DMS153 (cell line): ENCODE measurements at places on chromosomes 2 and 18.

DNA sequence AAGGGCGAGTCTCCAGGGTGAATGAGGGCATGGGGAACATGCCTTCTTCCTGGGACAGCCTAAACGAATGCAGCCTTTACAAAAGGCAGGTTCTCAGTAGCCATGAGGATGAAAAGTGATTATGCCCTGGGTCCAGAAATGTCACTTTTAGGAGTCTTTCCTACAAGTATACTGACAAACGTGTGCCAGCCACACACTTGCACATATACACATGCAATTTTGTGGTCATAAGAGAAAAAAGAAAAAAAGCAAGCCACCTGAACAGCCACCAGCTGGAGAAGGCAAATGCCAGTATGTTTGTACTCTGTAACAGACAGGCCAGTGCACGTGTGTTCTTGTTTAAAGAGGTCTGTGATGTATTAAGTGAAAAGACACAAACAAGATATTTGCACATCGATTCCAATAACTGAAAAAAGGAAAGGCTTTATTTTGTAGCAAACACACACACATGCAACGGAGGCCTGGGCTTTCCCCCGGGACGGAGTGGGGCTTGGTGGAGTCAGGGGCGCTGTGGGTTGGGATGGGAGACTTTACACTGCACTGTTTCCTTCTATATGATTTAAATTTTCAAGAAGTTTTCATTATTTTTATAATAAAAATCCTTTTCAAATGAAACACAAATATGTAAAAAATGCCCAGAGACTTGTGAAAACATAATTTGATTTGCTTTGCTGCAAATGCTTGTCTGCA is 108.4 kb downstream of the FAM210A start:
- no peak for DNase-seq

DNA sequence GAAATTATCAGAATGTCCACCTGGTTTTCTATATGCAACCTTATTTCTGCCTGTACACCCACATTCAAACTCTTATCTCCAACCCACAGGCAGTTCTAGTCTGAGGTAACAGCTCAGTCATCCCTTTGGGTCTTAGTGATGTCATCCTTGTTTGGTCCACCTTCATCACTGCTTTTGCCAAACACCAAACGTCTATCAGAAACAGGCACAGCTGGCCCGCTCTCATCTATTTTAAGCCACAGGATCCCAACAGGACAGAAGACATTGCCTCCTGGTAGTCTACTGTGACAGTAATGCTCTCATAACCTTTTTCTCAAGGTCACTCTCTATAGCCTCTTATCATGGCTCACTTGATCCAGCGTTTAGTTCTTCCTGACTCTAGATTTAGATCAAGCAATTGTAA is 99.0 kb upstream of the CHAC2 start:
- DNase-seq, result no peak

DNA sequence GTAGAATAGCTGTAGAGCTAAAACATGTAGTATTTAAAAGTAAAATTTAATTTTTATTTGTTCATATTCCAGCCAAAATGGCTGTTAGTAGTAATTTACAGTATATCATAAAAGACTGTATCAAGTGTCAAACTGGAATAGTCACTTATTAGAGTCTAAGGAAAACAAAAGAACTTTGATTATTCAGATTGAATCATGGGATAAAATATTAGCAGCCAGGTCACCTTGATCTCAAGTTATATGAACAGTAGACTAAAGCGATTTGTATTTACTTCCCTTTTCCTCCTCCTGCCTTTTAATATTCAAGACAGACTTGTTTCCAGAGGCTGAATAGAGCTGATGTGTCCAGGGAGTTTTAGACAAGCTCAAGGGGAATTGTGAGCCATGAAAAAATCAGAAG is 54.4 kb downstream of the PMAIP1 start:
- no peak for DNase-seq

DNA sequence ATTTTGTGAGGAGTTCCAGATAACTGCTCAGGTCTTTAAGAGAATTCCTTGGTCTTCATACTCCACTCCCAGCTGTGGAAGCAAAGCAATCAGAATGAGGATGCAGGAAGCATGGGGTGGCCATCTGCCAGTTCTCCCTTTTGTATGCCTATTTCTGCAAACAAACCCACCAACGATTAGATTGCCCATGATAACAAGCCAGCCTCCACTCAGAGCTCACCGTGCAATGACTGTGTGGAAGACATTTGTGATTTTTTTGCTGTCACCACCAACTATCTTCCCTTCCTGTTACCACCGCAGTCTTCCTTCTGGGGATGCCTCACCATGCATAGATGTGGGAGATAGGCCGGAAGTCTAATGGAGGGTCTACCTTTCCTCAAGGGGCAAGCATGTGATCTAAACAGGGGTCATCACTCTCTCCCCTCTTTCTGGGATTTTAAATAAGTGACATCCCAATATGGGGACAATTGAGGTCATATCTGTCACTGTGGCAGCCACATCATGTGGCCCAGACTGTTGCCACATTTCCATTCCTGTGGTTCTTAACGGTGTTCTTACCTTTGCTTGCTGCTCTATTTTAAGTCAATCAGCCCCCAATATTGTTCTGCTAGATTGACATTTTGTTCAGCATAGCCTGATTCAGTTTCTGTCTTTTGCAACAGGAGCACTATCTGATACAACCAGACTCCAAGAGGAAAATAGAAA is 4.4 kb downstream of the AFF3 start:
- no peak for DNase-seq

GRCh38 chr2:7899241-7899640 is 782.6 kb upstream of the ID2 start:
- peak; percentile 17 for DNase-seq

GRCh38 chr2:207413376-207413907 is 116.3 kb upstream of the CREB1 start:
- DNase-seq, result no peak

GRCh38 chr2:238561230-238561629 is 134.5 kb downstream of the ASB1 start:
- DNase-seq, result no peak

DNA sequence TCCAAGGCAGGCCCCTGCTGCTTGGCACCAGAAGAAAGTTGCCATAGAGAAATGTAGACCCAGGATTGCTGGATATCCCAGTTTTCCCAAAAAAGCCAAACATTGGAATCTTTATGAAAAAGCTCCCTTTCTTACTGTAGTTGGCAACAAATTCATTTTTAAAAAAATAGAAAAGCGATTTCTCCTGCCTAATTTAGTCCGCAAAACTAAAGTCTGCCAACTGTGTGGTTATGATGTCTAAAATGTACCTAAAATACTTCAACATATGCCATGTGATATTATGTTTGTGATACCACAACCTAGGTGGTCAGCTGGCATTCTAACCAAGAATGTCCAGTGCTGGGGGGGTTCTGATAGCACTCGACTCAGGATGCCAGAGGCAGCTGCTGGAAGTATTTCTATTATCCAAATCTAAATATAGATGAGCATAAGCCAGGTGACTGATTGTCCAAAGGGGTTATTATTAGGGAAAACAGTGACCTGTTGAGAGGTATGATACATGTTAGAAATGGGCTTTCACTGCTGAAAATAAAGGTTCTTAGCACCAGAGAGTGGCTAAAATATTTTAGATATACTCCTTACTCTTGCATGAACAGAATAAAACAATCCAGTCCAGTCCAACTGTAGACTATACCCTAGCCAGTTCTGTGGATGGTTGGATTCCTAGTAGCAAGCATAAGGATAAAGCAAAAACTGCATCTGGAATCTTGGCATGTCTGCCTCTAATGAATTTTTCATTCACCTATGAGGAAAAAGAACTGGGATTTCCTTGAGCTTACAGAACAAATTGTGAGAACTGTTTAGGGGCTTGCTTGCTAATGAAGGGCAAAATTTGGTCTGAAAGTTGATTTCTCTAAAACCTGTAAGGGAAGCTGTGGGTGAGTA is 101.7 kb downstream of the STK39 start:
- DNase-seq, result no peak

GRCh38 chr18:7566567-7567473 is at the start of gene PTPRM:
Gene PTPRM (plus strand): TSS chr18:7567316. CDS start chr18:7567819, 503 bp downstream.
- DNase-seq, result no peak

GRCh38 chr2:145379934-145380333 is 860.0 kb upstream of the ZEB2 start:
- DNase-seq, result no peak

DNA sequence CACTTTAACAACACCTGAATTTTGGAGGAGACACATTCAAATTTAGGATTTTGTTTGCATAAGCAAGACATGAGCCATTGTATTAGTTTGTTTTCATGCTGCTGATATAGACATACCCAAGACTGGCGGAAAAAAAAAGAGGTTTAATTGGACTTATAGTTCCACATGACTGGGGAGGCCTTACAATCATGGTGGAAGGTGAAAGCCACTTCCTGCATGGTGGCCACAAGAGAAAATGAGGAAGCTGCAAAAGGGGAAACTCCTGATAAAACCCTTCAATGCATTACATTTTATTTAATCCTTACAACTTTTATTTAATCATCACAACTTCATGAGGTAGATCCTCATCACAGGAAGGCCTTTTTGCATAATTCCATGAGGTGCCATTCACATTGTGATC is 242.0 kb upstream of the STON1 start:
- DNase-seq, result no peak

GRCh38 chr2:204749319-204749718 is 204.0 kb downstream of the PARD3B start:
- no peak for DNase-seq

GRCh38 chr2:224941960-224942359 is 100.3 kb downstream of the DOCK10 start:
- no peak for DNase-seq

GRCh38 chr18:23523429-23524212 is 20.3 kb downstream of the RMC1 start:
- no peak for DNase-seq

DNA sequence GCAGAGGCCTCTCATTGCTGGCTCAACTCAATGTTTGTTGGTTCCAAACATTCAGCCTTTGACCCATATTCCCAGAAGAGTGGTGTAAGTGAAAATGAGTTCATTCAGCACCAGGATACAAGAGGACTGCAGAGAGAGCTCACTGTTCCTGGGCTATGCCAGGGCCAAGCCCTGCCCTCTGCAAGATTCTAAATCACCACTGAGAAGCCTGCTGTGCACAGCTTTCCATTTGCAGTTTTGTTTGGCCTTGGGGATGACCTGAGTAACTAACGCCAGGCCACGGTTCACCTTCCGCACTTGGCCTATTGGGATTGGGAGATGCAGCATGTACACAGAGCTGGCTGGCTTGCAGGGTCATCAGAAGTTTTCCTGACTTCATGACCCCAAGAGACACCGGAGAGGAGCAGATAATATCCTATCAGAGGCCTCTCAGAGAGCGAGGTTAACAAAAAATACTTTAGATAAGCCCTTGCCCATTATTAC is 12.6 kb downstream of the GKN1 start:
- DNase-seq, result no peak

- DNase-seq, result no peak
These were observed 27.9 kb upstream of the NT5DC4 start for GRCh38 chr2:112692918-112693317.

DNA sequence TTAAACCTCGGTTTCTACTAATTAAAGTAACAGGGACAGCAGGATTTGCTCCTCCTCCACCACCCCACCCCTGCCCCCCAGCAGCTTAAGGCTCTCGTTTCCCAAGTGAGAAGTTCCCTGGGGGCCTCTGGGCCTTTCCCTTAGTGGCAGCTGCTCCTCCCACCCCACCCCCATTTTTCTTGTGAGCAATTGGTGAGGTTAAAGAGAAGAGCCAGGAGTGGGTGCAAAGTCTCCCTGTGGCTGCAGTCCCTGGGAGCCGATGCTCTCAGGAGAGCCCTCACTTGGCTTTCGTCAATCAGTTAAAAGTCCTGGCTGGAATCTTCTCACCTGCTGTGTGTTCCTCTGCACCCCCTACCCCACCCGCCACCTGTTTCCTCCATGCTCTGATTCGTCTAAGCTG is 48.7 kb upstream of the AGAP1 start:
- DNase-seq, result no peak

DNA sequence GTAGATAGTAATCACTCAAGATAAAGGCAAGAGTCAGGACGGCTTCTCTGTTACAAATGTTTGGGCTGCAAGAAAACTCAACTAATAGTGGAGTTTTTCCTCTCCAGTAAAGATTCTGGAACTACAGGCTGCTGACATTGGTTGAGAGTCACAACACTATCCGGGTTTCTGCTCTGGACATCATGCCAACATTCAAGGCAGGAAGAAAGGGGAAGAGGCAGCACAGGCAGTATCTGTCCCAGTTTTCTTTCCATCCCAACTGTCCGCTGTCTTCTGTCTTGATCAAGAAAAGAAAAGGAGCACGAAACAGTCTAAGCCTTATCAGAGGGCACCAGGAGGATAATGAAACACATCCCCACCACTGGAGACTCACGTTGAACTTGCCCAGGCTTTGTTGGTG is 132.1 kb downstream of the MAIP1 start:
- DNase-seq, result no peak

DNA sequence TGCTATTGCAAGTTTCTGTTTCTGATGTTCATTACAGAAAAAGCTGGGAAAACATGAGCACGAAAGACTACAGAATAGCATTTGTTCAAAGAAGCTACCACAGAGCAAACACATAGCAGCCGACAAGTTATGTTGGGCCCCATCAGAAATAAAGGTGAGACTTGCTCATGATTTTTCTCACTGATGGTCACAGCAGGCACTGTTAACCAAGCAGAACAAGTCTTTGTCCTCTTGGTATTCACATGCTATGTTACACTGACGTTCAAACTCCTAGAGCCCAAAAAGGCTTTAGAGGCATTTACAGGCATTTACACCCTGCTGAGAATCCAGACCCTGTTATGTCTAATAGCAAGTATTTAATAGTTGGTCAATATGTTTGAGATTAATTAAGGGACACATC is 235.0 kb upstream of the HNMT start:
- DNase-seq, result no peak

- DNase-seq, result no peak
These were observed 510.5 kb upstream of the TNP1 start for GRCh38 chr2:217370391-217370790.

GRCh38 chr2:172452845-172453244 is 25.5 kb downstream of the ITGA6 start:
- DNase-seq, result no peak

GRCh38 chr18:37532917-37533316 is 32.7 kb downstream of the CELF4 start:
- no peak for DNase-seq

- DNase-seq, result no peak
These were observed 28.4 kb upstream of the SELENOI start for GRCh38 chr2:26317377-26318105.

- DNase-seq, result no peak
These were observed 1.6 kb downstream of the DOK1 start for GRCh38 chr2:74556159-74556558.

GRCh38 chr2:229443141-229443540 is 172.1 kb upstream of the PID1 start:
- DNase-seq, result no peak

DNA sequence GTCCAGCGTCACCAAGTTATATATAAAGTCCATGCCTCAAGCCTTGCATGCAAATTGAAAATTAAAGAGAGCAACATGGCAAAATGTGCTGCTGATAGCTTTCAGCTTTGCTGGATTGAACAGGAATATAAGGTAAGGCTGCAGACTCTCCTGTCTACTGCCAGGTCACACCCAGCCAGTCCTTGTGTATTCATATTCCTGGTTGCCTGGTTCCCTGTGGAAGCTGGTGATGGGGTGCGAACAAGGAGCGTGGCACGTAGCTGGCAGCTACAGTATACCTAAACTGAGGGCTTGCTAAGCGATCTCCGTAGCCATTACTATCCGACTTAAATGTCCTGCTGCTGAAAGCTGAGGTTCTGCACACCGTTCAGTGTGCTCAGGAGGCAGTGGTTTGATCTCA is 50.1 kb upstream of the NOSTRIN start:
- no peak for DNase-seq
